ENCODE measurements at places on chromosomes 3 and 15. TPM values are rescaled to one million over a fixed set of nuclear protein-coding genes. Genes with fewer than 3 reads are reported as not detected.

The MUSTN1 gene
- 4.4 TPM for total RNA-seq

The CLRN1 gene
- not detected for total RNA-seq

The MLF1 gene
- total RNA-seq = 5.0 TPM

The CATSPER2 gene
- total RNA-seq = 6.6 TPM

The SNX22 gene
- total RNA-seq = under 0.01 TPM

The CCR1 gene
- total RNA-seq = 8.2 TPM

The RPP14 gene
- 13.2 TPM for total RNA-seq

The RHOV gene
- total RNA-seq = not detected

The SKOR1 gene
- 0.99 TPM for total RNA-seq

The RIOX2 gene
- 16.8 TPM for total RNA-seq

The NR1I2 gene
- total RNA-seq = not detected

The ACKR2 gene
- 1.9 TPM for total RNA-seq

The RBP2 gene
- total RNA-seq = not detected

The GOLGA8G gene
- not detected for total RNA-seq

The GOLGA8Q gene
- 1.5 TPM for total RNA-seq

The GALNT15 gene
- 211 TPM for total RNA-seq

The ALAS1 gene
- total RNA-seq = 26.6 TPM

The ATP13A5 gene
- 1.8 TPM for total RNA-seq

The SH2D7 gene
- not detected for total RNA-seq

The ZMYND10 gene
- 1.2 TPM for total RNA-seq

The MNS1 gene
- total RNA-seq = 1.1 TPM

The ITPR1 gene
- 111 TPM for total RNA-seq

The UBL7 gene
- total RNA-seq = 61.8 TPM

The ACP3 gene
- 1.5 TPM for total RNA-seq

The FETUB gene
- total RNA-seq = not detected

The HIGD2B gene
- total RNA-seq = not detected

The WDR48 gene
- total RNA-seq = 40.8 TPM

The PLA2G4E gene
- not detected for total RNA-seq

The TMCC1 gene
- 27.6 TPM for total RNA-seq

Data from sigmoid colon (tissue), 7 donors.